ENCODE measurements at places on chromosomes 5 and 9. TPM values are rescaled to one million over a fixed set of nuclear protein-coding genes. Genes with fewer than 3 reads are reported as not detected.
A peak's percentile ranks its signal among the peaks of the same experiment; 100 is the strongest.

F2RL2 gene
- not detected for total RNA-seq

DNA sequence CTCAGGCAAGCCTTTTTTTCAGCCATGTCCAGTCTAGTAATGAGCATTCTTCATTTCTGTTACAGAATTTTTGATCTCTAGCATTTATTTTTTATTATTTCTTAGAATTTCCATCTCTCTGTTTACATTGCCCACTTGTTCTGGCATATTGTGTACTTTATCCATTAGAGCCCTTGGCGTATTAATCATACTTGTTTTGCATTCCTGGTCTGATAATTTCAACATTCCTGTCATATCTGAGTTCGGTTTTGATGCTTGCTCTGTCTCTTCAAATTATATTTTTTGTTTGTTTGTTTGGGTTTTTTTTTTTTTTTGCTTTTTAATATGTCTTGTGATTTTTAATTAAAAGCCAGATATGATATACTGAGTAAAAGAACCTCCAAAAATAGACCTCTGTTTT lies 23.0 kb upstream of the JAK2 start:
- H3K27ac ChIP-seq = no peak overlapping the region
- DNase-seq = no peak
- H3K27me3 ChIP-seq = no peaks in the 10 kb centered on the region

- H3K27me3 ChIP-seq = no peaks in the 10 kb centered on the region
- DNase-seq = no peak
- no peak overlapping the region for H3K4me3 ChIP-seq
- no peaks in the 10 kb centered on the region for H3K4me1 ChIP-seq
Observed at GRCh38 chr9:37909326-37909725, 5.4 kb upstream of the SLC25A51 start.

SPOCK1 gene
- total RNA-seq = 0.77 TPM

PKD2L2 gene
- total RNA-seq = not detected

PLCXD3 gene
- not detected for total RNA-seq

ANXA2R gene
- total RNA-seq = 5.2 TPM

- H3K36me3 ChIP-seq = no peaks in the 10 kb centered on the region
- no peak overlapping the region for H3K27ac ChIP-seq
- H3K4me1 ChIP-seq = peaks cover 5% of the 10 kb centered on the region
- DNase-seq = no peak
- H3K27me3 ChIP-seq = no peaks in the 10 kb centered on the region
Observed at GRCh38 chr5:40437452-40437861, 242.3 kb upstream of the PTGER4 start.

IL7R gene
- 1.3 TPM for total RNA-seq

DNA sequence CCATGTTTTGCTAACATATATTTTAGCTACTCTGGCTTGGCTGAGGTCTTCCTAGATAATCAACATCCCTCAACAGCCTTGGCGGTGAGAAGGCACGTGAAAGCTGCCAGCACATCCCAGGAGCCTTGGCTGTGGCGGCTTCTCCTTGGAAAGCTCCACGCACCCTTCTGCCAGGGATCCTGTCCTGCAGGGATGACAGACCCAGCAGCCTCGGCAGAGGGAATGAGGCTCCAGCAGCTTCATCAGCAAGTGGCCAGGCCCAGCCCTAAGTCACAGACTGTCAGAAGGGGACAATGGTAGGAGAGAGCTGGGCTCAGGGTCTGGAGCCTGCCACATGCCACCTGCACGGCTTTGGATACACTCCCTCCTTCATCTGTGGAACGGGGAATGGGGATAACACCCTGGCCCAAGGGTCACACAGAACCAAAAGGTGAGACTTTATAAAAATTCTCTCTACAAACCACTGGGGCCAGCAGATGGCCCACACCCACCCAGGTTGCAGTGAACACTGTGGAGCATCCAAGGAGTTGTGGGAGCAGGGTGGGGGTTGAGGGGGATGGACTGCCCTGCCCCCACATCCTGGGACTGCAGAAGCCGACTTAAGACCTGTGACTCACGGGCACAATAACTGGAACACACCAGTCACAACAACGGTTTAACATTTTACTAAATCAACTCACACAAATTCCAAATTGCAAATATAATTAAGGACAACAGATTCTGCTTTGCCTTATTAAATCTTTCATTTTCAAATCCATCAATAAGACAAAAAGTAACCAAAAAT lies 65.1 kb downstream of the MACROH2A1 start:
- H3K36me3 ChIP-seq = peaks cover 7% of the 10 kb centered on the region
- no peak overlapping the region for H3K4me3 ChIP-seq
- no peak overlapping the region for H3K27ac ChIP-seq
- no peaks in the 10 kb centered on the region for H3K27me3 ChIP-seq
- no peak for DNase-seq
- H3K4me1 ChIP-seq = no peaks in the 10 kb centered on the region

ISL1 gene
- total RNA-seq = not detected

DNA sequence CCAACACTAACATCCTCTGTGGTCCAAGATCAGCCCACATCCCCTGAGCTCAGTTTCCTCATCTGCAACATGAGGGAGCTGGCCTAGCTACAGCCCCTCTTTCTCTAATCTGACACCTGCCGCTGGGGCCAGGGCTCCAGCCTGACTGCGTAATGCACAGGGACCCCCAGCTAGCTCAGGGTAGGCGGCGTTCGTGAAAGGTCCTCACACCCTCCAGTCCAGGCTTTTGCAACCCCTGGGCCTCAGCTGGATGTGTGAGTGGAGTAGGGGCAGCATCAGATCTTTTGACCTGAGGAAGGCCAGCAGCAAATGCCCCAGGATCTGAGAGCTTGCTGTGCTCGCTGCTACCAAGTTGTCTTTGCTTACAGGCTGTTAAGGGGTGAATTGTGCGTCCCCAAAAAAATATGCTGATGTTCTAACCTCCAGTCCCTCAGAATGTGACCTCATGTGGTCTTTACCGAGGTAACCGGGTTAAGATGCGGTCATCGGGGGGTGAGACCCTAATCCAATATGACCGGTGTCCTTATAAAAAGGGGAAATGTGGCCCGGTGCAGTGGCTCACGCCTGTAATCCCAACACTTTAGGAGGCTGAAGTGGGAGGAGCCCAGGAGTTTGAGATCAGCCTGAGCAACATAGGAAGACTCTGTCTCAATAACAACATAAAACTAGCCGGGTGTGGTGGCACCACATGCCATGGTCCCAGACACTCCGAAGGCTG lies 47.8 kb downstream of the PLPP7 start:
- no peak overlapping the region for H3K27ac ChIP-seq
- H3K4me1 ChIP-seq = no peaks in the 10 kb centered on the region
- no peak for DNase-seq

- H3K4me3 ChIP-seq = no peak overlapping the region
- H3K27me3 ChIP-seq = no peaks in the 10 kb centered on the region
- H3K27ac ChIP-seq = peak overlapping the region; percentile 66
- DNase-seq = no peak
Observed at GRCh38 chr5:68139611-68140441, 75.7 kb upstream of the PIK3R1 start.

- H3K27me3 ChIP-seq = no peaks in the 10 kb centered on the region
- H3K36me3 ChIP-seq = no peaks in the 10 kb centered on the region
Observed at GRCh38 chr9:70672161-70672649, 257.7 kb upstream of the KLF9 start.

SEMA4D gene
- 120 TPM for total RNA-seq

ELOVL7 gene
- total RNA-seq = 0.95 TPM

DNA sequence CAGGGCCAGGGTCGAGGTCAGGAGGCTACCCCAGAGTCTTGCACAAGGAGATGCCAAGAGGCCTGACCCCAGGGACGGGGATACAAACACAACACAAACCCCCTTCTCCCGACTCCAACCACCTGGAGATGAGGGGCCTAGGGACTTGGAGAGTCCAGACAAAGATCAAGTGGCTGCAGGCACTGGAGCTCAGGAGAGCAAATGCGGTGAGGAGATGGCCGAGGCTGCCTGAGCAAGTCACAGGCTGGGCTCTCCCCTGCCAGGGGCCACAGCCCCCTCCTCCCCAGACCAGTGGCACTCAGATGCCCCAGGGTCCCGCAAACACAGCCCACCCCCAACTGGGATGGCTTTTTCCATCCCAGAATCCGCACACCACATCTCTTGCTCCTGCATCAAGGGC lies 15.8 kb downstream of the SH3GLB2 start:
- no peaks in the 10 kb centered on the region for H3K27me3 ChIP-seq
- H3K4me1 ChIP-seq = no peaks in the 10 kb centered on the region
- peaks cover 14% of the 10 kb centered on the region for H3K36me3 ChIP-seq

GRCh38 chr5:119269061-119269944 lies 86.5 kb upstream of the TNFAIP8 start:
- H3K27ac ChIP-seq = peak overlapping the region; percentile 90
- no peaks in the 10 kb centered on the region for H3K36me3 ChIP-seq
- peaks cover 25% of the 10 kb centered on the region for H3K4me1 ChIP-seq
- no peaks in the 10 kb centered on the region for H3K27me3 ChIP-seq
- peak overlapping the region; percentile 99 for H3K4me3 ChIP-seq

DNA sequence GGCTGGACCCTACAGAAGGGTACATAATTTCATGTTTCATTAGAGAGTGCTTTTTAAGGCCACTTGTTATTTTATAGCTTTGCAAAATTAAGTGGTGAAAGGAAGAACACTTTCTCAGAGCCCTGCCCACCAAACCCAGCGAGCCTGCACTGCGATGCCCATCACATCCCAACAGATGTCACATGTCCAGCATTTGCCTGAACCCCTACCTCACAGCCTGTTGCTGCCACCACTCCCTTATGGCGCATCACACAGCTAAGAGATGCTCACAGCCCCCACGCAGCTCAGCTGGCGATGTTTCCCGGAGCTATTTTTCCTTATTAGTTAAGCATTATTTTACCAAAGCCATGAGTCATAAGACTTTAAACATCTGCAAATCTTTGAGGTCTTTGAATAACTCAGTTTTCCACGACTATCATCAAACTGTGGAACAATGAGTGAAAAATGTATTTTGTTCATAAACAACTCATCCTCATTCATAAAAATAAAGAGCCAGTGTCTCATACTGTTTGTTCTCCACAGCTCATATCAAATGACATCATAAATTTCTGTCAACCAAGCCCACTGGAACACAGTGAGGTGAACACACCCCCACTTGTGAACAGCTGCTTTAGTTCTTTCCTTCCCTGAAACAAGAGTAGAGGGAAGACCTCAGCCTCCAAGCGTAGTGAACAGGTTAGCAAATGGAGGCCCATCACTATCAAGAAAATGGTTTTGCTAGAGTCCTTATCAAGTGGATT lies 104.9 kb downstream of the SYK start:
- H3K4me1 ChIP-seq = peaks cover 8% of the 10 kb centered on the region
- no peaks in the 10 kb centered on the region for H3K27me3 ChIP-seq
- H3K36me3 ChIP-seq = no peaks in the 10 kb centered on the region
- DNase-seq = no peak
- no peak overlapping the region for H3K4me3 ChIP-seq

DNA sequence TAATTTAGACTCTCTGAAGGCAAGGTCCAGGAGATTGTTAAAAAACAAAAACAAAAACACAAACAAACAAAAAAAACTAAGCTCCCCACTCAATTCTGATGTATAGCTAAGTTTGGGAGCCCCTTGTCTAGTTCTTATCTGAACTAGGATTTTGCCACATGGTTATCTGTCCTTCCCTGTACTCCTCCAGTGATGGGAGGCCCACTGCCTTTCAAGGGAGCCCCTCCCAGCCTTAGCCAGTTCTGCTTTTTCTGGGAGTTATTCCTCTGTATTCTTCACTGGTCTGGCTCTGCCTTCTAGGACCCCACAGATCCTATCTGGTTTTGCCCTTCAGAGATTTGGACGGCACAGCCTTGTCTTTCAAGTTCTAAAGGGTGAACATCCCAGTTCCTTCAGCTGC lies 2.1 kb upstream of the ALDH1B1 start:
- H3K4me1 ChIP-seq = peaks cover 3% of the 10 kb centered on the region
- no peak overlapping the region for H3K4me3 ChIP-seq
- H3K27ac ChIP-seq = no peak overlapping the region
- no peaks in the 10 kb centered on the region for H3K36me3 ChIP-seq
- DNase-seq = no peak
- H3K27me3 ChIP-seq = no peaks in the 10 kb centered on the region

DNA sequence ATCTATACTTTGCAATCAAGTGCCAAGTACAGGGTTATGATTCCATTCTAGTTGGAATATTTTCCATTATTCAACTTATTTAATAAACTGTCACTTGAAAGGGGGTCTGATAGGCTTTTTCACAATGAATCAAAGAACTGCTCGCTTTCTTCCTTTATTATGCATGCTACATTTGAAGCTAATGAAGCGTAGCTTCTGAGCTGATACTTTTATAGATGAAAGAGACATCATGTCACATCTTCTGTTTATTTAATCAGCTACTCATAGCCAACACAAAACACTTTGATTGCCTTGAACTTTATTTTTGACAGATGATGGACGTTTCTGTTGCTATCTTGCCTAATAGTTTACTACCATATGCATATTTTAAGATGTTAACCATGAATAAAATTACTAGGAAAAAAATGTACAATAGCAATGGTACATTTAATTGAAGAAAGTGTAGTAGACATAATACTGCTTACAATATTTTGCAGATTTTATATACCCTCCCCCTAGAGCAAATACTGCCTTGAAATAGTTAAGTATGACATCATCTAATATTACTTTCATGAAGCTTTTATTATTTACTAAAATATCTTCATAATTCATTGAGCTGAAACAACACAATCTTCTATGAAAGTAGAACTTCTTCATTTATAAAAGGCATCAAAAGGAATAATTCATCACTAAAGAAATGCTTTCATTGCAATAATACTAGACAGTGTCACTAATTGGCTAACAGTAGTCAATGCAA lies 529.3 kb upstream of the TYRP1 start:
- no peak overlapping the region for H3K27ac ChIP-seq
- no peaks in the 10 kb centered on the region for H3K27me3 ChIP-seq
- H3K36me3 ChIP-seq = no peaks in the 10 kb centered on the region

DNA sequence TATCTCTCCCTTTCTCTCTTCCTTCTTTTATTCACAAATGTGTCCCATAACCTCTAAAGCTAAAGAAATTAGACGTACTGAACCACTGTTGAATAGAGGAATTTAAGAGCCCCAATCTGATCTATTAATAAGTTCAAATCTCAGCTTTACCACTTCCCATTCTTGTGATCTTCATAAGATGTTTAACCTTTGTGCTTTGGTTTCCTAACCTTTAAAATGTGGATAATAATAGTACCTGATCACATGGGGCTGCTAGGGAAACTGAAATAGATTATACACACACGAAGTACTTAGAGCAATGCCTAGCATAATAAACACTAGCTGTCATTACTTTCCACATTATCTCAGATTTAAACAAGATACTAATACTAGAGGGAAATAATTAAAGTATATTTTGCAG lies 324.3 kb upstream of the SEMA6A start:
- no peak overlapping the region for H3K27ac ChIP-seq
- peaks cover 3% of the 10 kb centered on the region for H3K4me1 ChIP-seq
- no peaks in the 10 kb centered on the region for H3K27me3 ChIP-seq
- no peak for DNase-seq
- no peak overlapping the region for H3K4me3 ChIP-seq
- no peaks in the 10 kb centered on the region for H3K36me3 ChIP-seq

RHOBTB3 gene
- 8.0 TPM for total RNA-seq

- no peak overlapping the region for H3K27ac ChIP-seq
- H3K4me1 ChIP-seq = no peaks in the 10 kb centered on the region
- no peaks in the 10 kb centered on the region for H3K36me3 ChIP-seq
- H3K27me3 ChIP-seq = no peaks in the 10 kb centered on the region
Observed at GRCh38 chr5:167466992-167467391, 824.5 kb upstream of the WWC1 start.

Measured in GM12878 (cell line).